ENCODE measurements at places on chromosomes 6 and 20.
A peak's percentile ranks its signal among the peaks of the same experiment; 100 is the strongest.

GRCh38 chr6:51029561-51029960 lies 210.9 kb downstream of the TFAP2B start:
- DNase-seq, result no peak

GRCh38 chr6:113347436-113347835 lies 509.7 kb upstream of the MARCKS start:
- no peak for DNase-seq

DNA sequence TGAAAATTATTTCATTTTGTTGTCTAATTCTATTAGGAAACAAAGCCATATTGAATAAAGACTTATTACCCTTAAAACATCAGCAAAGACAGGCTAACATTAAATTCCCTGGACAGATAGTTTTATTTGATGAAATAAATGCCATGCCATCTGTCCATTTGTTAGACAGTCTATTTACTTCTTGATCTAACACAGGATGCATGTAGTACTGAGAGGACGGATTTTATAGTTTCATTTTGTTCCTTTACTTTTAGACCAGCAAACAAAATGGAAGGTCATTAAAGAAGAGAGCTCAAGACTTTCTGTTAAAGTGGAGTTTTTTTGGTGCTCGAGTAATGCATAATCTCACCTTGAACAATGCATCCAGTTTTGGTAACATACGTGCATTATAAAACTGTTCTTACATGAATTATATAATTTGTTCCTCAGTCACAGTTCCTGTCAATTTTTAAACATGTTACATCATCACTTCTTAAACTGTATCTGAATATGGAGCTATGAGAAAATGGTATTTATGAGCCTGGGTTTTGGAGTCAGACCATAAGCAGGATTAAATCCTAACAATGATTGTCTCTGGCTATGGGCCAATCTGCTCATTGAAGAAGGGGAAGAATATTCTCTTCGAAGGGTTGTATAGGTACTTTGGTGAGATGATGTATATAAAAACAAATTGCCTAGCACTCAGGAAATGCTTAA lies 46.0 kb downstream of the RFX6 start:
- DNase-seq, result no peak

DNA sequence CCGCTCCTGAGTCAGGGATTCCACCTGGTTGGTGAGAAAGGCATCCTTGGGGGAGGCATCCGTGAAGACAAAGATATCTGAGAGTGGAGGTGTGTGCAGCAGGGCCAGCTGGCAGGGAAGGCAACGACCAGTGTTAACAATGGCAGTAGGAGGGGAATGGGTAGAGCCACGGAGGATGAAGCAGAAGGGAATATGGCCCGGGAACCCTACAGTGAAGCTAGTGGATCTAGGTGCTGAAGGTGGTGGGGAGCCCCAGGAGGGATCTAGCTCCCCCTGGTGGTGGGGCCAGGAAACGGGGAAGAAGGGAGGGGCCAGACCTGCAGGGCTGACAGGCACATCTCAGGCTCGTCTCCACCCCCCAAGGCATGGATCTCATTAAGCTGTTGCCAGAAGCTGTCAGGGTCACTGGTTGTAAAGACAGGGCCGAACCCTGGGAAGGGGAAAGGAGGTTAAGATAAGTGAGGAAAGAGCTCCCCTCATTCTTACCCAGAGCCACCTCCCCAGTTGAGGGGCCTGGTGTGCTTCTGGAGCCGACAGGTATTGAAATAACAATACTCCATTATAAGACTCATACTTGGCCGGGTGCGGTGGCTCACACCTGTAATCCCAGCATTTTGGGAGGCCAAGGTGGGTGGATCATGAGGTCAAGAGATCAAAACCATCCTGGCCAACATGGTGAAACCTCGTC lies 7.3 kb downstream of the VWA7 start:
- peak; percentile 63 for DNase-seq

GRCh38 chr20:44691424-44692423 lies 23.4 kb upstream of the CCN5 start:
- DNase-seq, result no peak

GRCh38 chr20:63980317-63980805 lies 571 bp upstream of the PRPF6 start:
- DNase-seq, result no peak

GRCh38 chr6:56746767-56747504 lies 104.2 kb upstream of the DST start:
- no peak for DNase-seq

DNA sequence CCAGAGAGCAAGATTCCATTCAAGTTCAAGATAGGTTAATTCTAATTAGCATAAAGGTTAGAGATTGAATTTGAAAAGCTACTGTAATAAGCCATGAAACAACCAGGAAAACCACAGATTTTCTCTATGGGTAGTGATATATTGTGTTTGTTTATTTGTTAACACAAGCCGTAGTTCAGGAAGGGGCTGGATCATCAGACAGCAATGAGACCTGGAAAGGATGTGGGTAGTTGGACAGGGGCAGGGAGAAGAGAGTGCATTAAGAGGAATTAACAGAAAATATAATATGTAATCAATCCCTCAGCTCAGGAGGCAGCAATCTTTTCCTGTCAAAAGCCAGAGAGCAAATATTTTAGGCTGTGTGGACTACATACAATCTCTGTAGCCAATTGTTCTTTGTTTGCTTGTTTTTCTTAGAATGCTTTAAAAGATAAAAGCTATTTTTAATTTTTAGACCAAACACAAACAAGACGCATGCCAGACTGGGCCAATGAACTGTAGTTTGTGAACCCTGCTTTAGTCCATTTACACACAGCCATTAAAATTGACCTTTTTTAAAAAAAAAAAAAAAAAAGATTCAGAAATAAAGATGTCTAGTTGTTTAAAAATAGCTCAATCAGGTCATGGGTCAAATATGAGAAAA lies 398.7 kb upstream of the MARCKS start:
- no peak for DNase-seq

- no peak for DNase-seq
These were observed 60.4 kb upstream of the AKAP12 start for GRCh38 chr6:151179321-151179720.

DNA sequence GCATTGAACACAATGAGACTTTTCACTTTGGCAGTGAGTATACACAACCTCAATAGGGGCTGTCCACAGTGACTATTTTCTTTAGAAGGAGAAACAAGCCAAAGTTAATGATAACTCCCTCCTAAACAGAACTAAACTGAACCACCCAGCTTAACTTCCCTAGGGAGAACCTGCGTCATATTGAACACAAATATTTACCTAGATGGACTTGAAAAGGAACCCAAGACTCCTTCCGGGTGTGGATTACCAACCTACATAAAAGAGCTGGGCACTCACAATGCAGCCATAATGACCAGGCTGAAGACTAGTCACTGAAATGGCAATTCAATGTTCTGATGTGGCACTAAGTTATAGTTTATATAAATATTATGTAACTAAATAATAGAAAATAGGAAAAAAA lies 160.6 kb downstream of the IBTK start:
- no peak for DNase-seq

- DNase-seq, result no peak
These were observed 3.5 kb downstream of the MAK start for GRCh38 chr6:10834823-10835222.

DNA sequence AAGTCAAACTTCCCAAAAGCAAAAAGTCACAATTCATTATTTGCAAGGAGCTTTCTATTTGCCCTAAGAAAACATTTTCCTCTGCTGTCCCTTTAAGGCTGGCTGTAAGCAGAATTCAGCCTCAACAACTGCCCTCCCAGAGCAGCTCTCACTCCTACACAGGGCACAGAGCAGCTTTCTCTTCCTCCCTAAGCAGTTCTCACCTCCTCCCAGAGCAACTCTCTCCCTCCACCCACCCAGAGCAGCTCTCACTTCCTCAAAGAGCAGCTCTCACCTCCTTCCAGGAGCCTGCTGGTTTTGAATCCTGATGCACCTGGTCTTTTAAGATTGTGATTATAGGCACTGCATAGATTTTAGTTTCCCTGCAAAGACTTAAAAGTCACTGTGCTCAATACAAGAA lies 120.6 kb upstream of the TMEM181 start:
- no peak for DNase-seq

GRCh38 chr20:54606380-54606779 lies 131.0 kb downstream of the DOK5 start:
- DNase-seq, result no peak

- no peak for DNase-seq
These were observed 99.0 kb upstream of the IYD start for GRCh38 chr6:150269857-150270223.

DNA sequence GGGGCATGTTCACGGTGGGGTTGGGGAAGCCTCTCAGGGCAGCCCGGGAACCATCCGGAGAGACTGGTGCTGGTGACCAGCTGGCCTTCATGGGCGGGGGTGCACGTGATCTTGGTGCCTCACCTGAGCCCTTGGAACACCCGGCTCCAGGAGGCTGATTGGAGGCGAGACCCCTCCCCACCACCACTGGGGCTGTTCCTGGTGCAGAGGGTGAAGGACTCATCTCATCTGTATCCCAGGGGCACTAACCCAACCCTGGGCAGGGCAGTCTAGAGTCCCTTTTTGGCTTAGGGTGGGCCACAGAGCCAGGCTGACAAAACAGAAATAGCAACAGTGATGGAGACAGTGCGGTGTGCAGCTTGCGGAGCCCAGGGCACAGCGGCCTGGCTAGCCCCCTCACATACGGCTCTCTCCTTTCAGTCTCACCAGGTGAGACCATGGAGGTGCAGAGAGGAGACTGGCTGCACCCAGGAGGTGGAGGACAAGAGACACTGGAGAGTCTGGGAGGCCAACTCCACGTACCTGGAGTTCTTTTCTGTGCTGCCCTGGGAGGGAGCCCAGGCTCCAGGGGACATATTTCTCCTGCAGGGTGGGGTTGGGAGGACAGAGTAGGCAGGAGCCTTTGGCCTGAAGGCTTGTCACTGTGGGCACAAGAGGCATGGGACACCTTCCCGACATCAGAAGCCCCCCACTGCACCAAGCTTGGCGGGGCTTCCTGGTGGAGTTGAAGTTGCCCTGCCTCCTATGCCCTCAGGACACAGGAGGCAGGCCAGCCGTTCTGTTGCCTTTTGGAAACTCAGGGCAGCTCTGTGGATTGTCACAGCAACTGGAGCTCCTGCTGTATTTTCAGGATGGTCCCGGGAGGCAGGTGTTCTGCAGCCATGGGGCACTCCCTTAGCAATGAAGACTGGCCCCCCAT lies 106.0 kb downstream of the SYCP2 start:
- DNase-seq, result no peak

- no peak for DNase-seq
These were observed 23.2 kb downstream of the PPP1R16B start for GRCh38 chr20:38828514-38829295.

DNA sequence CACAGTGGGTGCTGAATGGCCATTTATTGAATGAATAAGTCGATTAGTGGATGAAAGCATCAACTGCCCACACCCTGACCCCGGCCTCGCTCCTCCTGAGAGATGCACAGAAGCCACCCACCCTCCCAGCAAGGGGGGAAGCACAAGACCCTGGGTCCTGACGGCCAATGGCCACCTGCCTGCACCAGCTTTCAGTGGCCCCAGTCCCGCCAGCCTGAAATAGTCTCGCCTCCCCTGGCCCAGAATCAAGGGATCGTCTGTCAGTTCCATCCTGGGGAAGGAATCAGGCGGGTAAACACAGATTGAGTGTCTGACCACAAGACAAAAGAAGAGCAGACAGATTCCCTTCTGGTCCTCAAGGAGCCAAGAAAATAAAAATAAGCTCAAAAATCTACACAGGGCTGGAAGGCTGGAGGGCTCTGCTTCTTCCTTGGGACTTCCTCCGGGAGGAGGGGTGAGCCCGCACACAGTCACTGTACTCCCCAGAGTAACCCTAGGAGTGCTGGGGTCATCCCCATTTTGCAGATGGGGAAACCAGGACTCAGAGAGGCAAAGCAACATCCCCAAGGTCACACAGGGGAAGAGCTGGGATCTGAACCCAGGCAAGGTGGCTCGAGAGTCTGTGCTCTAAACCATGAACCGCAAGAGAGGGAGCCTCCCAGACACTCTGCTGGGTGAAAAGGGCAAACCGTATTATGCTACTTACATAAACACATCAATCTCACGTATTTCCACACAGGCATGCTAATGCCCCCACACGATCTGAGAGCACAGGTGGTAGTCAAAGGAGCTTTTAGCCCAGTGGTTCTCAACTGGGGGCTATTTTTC lies 7.8 kb downstream of the PREX1 start:
- DNase-seq, result no peak

- no peak for DNase-seq
These were observed 20.0 kb downstream of the CCN2 start for GRCh38 chr6:131931063-131931750.

GRCh38 chr20:48898210-48898609 lies 23.3 kb upstream of the ARFGEF2 start:
- no peak for DNase-seq
